Dorsolateral prefrontal cortex (tissue), 122 donors: ENCODE measurements at places on chromosomes 11 and 22. TPM values are rescaled to one million over a fixed set of nuclear protein-coding genes. Genes with fewer than 3 reads are reported as not detected.

The P2RX6 gene
- total RNA-seq = 13.7 TPM

DNA sequence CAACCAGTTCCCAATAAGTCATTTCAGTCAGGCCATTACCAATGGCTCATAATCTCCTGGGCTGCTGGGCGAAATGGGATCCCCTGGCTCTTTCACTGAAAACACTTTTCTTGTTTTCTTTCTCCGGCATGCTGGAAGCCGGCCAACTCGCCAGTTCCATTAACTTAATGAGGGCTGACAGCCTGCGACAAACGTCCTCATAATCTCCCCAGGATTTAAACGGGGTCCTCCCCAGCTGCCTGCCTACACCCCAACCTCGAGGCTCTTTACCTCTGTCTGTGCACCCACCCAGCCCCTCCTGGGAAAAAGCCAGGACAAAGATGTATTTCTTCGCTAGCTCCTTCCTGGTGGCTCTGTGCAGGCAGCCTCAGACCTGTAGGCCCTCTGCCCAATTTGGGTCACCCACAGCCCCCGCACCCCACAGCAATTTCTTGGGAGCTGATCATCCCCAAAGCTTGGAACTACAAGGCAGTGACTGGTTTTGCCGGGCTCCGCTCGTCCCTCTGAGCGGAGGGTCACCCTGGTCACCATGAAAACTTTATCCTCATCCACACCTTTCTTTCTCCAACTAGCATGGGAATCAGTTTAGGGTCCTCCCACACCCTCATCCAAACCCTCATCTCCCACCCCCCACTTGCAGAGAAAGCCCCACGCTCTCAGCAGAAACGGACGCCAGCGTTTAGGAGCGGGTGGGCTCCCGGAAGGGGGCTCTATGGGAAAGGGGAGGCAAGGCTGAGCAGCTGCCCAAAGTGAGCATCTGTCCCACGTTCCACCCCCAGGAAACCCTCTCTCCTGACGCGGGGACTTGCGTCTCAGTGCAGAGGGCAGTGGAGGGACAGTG, 51.1 kb upstream of the KCNQ1OT1 start:
- DNase-seq = peak; percentile 51

DNA sequence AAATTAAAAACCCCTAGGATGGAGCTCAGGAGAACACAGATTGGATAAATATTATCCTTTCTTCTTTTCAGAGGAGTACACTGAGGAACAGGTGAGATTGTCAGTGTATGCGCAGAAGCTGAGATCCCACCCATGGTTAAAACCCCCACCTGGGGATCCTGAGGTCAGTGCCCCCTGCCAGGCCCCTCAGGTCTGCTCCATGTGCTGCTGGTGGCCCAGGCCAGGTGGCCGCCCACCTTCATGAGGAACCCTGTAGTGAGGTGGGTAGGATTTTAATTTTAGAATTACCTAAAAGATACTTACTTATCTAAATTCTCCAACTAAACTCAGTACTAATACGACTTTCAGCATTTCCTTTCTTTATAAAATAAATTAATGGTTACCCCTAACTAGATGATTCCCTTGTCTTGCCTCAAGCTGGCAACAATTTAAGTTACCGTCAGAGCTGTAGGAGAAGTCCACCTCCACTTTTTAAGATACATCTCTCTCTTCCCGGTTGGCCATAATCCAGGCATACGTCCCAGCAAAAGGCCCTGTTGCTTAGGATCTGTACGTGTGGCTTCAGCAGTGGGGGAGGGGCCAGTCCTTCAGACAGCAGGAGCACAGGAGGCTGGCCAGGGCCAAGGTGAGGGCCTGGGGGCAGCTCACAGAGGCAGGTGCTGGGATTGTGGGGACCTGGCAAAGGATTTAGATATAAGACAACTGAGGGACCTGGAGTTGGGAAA, 61.5 kb upstream of the PITPNB start:
- no peak for DNase-seq

DNA sequence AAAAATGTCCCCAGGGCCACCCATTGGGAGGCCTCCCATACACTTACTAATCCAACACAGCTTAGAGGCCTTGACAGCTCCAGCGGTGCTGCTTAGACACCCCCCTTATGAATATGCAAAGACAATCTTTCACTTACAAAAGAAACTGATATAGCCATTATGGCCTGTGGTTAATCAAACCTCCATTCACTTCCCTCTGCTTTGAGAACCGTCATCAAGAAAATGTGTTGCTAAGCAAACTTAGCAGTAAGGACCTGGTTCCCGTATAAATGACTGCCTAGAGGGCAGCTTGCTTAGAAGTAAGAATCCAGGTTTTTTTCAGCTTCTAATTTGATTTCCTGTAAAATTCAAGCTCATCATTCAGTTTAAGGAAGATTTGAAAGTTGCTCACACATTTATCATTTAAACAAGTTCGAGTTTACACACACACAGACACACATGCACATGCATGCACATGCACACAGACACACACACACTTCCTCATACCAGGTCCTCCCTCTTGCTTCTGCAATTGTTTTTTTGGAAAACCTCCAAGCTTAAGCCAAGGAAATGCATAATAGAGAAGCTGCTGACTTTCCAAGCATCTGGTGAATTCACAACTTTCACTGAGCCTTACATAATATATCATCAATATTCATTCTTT, 137.7 kb upstream of the BLID start:
- no peak for DNase-seq

DNA sequence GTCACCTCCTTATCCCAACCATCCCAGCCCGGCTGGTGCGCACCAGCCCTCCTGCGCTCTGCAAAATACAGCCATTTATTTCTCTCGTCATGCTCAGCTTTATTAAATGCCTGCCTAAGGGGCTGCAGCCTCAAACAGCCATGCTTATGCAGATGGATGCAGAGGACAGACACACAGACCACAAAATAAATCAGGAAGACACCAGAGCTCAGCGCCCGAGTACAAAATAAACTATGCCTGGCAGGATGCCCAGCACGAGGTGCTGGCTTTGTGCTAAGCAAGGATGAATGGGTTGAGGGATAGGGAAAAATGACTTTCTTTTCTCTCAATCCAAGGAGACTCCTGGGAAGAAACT, 70.5 kb downstream of the RPUSD4 start:
- DNase-seq = no peak
